HS-5 (cell line): ENCODE measurements at places on chromosomes 5 and 9.

DNA sequence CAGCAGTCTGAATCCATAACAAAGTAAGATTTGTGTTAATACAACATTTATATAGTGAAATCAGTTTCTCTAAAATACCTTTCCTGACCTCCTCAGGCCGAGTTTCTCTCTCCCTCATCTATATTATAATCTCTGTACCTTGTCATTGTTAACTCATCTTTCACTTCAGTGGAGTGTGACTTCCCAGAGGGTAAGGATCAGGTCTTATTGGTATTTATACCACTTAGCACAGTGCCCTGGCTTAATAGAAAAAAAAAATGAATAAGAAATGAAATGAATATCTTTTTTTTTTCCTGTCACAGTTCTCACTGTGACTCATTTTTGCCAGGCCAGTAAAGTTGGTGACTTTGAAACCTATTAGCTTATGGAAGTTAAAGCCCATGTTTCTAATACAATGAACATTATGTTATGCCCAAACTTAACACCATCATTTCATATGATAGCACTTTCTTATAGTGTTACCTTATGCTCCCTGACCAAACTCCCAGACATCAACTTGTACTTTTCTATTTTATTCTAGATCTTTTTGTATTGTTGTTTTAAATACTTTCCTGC lies 90.1 kb downstream of the NR3C1 start:
- no peak for DNase-seq

GRCh38 chr5:141805874-141806595 lies 72.2 kb downstream of the PCDH1 start:
- DNase-seq, result no peak

DNA sequence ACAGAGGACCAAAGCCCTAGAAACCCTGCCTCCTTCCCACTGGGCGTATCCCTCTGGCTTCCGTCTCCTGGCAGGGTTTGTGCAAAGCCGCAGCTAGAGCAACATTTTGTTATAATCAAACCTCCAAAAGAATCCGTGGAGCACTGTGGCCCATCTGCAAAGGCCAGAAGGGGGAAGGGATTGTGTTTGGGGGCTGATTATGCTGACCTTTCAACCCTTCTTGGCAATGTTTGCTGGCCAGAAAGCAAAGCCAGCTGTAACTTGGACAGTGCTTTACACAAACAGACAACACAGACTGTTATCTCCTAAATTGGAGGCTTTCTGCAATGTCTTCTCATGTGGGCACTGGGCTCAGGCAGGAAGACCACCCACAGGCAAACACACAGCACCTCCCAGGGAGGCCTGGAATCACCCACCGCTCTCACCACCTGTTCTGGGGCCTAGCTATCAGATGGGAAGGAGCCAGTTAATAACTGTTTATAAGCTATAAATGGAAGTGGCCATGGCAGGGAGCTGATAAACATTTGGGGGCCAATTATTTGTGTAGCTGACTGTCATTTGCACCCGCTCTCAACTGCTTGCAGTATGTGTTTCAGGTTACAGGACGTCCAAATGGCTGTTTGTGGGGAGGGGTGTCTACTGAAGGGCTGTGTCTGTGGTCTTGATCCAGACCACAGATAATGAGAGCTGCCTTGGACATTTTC lies 121.6 kb upstream of the ERCC6L2 start:
- no peak for DNase-seq

- no peak for DNase-seq
Observed at GRCh38 chr9:73118286-73118685, 33.4 kb upstream of the ANXA1 start.

DNA sequence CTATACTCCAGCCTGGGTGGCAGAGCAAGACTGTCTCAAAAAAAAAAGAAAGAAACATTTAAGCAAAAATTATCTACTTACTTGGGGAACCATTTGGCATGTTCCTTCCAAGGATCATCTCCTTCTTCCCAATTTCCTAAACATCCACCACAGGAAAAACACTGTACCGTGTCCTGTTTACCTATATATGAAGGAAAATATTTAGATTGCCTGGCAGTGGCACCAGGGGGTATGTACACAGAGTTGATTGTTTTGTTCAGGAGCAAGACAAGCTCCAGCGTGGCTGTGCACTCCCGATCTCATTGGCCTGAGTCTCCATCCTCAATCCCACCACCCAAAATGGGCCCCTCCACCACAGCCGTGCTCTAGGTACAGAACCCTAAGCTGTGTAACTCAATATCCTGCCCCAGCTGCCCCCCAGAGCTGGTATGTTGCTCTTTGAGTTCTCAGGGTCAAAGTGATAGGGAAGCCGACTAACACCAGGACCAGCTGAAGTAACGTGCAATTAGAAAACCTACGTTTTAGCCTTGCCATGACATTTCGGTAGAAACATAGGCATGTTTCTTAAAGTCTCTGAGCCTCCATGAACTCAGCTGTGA lies 13.8 kb downstream of the NAIP start:
- no peak for DNase-seq

DNA sequence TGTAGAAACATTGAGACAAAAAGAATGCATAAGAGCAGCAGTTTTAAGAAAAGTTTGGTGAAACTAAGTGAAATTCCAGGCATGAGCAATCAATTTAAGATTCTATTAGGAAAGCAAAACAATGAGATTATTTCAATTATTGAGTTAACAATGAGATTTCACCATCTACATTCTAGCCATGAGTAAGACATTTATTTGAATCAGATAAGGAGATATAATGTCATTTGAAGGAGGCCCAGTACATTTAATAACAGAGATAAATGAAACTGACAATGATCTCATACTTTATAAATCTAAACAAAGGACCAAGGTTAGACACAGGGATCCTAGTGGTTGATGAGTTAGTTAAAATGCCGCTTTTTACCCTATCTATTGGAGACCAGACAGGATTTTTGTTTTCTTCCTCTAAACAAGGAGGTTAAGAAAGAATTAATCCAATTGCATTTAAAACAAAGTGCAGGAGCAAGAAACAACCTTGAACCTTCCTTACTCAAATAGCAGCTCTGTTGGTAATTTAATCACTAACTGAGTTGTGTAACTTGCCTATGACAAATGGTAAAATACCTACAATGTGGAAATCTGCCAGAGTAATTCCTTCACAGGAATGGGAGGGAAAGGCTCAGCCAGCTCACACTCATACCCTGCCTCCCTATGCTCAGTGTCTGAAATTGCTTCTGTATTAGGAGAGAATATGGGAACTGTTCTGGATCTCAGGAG lies 103.5 kb upstream of the NR3C1 start:
- DNase-seq, result peak; percentile 87

DNA sequence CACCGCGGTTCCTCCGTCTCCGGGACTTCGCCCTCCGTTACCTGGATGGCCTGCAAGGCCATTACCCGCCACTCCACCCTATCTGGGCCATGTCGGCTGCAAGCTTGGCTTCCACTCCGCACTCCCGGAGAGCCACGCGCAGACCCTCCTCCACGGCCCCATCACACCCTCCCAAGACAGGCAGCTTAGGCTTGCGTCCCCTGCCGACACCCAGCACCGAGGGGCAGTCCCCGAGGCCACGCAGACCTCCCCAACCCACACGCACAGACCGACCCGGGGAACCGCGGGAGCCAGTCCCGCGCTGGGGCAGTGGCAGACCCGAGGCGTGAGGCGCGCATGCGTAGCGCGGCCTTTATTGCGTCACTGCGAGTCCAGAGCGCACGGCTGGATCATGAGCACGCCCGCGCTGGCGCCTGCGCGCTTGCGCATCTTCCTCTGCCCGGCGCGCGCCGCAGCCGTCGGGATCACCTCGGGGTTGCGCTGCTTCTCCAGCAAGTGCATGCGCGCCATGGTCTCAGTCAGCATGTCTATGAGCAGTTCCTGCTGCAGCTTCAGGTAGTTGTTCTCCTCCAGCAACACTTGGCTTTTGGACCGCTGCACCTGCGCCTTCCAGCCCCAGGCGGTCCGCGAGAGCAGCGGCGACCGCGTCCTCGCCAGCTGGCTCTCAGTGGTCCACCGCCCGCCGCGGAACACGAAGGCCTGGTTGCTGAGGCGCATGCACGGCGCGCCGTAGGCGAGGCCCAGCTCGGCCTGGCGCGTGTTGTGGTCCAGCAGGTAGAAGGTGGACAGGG lies 2.4 kb downstream of the CBY3 start:
- DNase-seq, result peak; percentile 72
